ENCODE measurements at places on chromosomes 7 and 10.

GRCh38 chr7:100563809-100564400 is 9.8 kb downstream of the SAP25 start:
- peak; percentile 86 for DNase-seq

DNA sequence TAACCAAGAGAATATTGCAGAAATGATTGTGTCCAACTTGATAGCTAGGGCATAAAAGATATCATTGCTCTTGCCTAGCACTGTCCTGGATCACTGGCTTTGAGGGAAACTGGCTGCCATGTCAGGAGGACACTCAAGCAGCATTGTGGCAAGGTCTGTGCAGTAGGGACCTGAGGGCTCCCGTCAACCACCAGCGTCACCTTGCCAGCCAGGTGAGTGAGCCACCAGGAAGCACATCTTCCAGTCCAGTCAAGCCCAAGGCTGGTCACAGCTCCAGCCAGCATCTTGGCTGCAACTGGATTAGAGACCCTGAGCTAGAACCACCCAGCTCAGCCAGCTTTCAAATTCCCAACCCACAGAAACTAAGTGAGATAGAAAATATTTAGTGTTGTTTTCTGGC is 392.7 kb downstream of the CALN1 start:
- no peak for DNase-seq

DNA sequence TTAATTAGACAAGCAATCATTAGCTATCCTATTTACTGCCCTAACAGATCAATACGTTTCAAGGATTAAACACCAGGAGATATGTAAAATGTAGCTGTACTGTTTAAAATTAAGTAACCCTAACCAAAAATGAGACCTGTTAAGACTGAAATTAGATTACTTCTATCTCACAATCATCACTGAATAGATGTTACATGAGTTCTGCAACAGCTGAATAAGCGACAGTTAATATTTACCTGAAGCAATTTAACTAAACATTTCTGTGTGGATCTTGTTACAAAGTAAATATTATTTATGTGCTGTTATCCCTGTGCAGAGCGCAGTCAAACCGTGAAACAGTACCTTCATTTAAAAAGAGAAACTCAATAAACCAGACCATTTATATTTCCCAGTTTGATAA is 122.5 kb downstream of the RELN start:
- DNase-seq = no peak

DNA sequence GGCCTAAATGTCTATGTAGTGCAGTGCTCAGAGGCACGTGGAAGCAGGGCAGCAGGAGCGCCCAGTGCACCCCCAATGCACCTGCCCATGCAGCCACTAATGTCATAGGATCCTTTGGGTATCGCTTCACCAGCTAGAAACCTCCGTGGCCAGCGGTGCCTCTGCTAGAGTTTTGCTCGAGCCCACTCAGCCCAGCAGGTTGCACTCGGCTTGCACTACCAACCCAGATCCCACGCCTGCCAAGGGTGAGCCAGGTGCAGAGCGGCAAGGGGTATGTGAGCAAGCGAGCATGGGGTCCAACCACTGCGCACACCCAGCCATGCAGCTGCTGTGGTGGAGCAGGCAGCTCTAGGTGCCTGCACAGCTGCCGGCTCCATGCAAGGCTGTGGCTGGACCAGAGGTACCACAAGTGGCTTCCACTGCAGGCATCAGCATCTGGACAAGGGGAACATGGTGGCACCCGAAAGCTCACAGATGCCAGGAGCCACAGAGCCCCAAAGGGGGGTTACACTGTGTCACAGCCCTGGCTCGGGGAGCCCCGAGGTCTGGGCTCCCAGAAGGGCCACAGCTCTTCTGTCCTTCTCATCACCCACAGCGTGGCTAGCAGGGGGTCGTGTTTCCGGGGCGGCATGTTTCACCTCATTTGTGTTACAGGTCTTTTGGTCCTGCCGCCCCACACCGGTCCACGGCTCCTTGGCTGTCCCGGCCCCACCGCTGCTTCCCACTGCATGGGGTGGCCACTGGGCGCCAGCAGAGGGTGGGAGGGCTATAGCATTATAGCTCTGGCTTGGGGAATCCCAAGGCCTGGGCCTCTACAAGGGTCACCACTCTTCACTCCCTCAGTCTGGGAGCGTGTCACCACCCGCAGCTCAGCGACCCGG is 2.3 kb upstream of the NCAPG2 start:
- DNase-seq = no peak

DNA sequence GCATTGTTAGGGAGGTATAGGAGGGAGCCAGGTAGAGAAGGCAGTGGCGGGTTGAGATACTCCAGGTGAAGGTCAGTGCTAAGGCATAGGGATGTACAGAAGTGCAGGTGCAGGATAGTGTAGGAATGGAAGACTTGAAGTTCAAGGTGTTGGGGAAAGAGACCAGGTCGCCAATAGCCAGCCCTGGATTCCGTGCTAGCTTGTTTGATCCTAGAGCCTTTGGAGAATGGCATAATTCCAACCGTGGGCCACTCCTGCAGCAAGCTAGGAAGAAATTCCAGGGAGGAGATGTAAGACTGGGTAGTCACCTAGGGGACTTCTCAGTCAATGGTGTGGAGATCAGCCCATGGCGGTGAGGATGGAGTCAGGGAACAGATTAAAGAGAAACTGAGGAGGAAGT is 272.7 kb downstream of the RPS24 start:
- no peak for DNase-seq

DNA sequence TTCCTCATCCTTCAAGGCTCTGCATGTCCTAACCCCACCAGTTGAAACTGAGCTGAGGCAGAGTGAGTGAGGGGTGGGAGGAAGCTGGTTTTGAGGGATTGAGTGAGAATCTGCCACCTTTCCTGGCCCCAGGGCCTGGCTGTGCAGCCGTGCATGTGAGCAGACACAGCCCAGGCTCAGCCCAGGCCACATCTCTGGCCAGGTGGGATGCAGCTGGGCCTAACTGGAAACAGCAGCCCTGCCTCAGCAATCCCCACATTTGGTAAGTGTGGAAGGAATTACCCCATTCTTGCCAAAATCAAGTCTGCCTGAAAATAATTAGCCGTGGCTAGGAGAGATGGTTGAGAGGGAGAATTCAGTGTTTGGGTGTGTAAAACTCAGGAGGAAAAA is 116.6 kb downstream of the NEURL1 start:
- no peak for DNase-seq

- no peak for DNase-seq
Measured at GRCh38 chr7:50147951-50148808, 55.1 kb upstream of the ZPBP start.

GRCh38 chr10:5448333-5449001 is 36.1 kb downstream of the NET1 start:
- no peak for DNase-seq

GRCh38 chr7:154956427-154956826 is 46.5 kb downstream of the PAXIP1 start:
- no peak for DNase-seq

DNA sequence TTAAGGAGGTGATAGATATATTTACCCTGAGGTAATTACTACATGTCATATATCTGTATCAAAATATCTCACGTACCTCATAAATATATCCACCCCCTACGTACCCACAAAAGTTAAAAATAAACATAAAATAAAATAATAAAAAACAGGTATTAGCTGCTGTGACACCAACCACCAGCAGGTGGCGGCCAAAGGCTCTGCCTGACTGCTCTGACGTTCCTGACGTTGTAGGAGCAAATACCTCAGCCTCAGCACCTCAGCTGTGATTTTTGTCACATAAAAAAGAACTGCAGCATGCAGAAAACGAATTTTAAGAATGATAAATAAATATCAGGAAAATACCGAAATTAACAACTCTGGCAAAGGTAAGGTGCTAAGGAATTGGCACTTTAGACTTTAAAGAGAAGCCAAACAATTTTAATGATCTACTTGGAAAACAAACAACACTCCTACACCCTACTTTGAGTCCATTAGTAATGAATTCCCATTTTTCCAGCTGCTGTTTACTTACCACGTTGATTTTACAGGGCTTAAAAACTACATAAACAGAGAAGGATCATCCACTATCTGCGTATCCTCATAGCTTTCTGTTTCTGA is 125.4 kb upstream of the TARP start:
- peak; percentile 39 for DNase-seq

- DNase-seq = no peak
Measured at GRCh38 chr7:43192806-43193460, 80.5 kb downstream of the HECW1 start.

- DNase-seq = no peak
Measured at GRCh38 chr7:127873151-127873550, 158.1 kb downstream of the LRRC4 start.

- peak; percentile 44 for DNase-seq
Measured at GRCh38 chr7:50660040-50660829, 95.0 kb upstream of the DDC start.

DNA sequence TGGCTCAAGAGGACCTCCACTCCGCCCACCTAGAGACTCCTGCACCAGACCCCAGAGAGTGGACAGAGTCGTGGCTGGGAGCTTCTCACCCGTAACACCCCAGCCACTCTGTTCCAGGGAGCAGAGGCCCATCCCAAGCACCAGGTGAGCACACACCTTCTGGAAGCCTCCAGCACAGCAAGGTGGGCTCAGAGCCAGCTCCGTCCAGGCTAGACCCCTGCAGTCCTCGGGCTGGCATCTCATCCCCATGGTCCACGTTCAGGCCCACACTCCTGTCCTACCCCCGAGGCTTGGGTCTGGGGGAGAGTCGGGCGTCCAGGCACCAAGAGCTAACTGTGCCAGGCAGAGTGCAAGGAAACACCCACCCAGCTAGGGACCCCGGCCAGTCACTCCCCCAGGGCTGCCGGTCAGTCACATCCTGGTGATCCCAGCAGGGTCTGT is 13.2 kb downstream of the PDGFA start:
- no peak for DNase-seq

- no peak for DNase-seq
Measured at GRCh38 chr10:117936976-117937375, 109.8 kb downstream of the RAB11FIP2 start.

DNA sequence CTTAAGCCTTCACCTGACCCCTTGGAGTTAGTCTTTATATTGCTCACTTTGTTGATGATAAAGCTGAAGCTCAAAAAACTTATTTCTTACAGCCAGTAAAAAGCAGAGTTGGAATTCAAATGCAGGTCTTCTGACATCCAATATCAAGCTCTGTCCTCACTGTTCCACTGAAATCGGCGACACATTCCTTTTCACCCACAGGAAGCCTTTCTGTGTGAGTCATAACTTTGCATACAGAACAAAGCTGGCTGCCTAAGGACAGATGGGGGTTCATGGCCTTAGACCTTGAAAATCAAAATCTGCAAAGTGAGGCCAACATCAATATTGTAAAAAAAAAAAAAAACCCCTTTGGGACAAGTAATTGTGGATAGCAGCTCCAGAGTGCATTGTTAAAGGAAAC is 21.8 kb upstream of the AKR1B1 start:
- DNase-seq = no peak

DNA sequence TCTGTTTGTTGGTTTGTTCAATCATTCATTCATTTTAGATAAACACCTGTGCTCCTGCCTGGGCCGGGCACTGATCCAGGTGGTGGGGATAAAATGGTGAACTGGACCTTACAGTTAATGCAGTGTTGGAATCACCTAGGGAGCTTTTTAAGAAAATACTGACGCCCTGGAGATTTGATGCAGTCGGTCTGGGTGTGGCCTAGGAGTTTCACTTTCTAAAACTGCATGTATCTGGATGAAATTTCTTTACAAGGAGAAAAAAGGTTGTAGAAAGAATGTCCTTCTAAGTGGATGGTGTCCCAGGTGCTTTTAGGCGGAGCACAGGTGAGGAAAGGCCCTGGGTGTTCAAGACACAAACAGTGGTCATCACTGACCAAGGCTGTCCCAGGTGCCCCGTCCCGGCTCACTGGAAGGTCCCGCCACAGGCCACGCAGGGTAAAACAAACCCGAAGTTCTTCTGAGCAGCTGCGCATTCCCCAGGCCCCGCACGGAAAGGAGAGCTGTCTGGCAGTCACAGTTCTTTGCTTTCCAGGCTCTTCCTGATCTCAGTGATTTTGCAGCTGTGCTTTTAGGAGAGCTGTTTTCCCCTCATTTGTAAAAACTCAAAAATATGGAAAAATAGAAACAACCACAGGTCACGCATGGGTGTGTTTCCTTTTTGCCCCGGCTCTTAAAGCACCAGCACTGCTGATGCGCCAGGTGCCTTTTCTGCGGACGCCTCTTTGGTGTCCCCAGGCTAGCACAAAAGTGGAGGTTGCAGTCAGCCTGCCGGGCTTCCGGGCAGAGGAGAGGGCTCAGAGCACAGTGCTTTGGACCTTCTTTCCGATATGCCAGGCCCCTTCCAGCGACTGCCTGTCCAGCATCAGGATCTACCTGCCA is 161.9 kb downstream of the GRK5 start:
- no peak for DNase-seq

- DNase-seq = no peak
Measured at GRCh38 chr7:121278120-121279021, 50.4 kb upstream of the WNT16 start.

GRCh38 chr10:61529208-61529607 is 76.0 kb upstream of the TMEM26 start:
- no peak for DNase-seq

- no peak for DNase-seq
Measured at GRCh38 chr7:144118341-144118740, 4.6 kb upstream of the OR2A14 start.

DNA sequence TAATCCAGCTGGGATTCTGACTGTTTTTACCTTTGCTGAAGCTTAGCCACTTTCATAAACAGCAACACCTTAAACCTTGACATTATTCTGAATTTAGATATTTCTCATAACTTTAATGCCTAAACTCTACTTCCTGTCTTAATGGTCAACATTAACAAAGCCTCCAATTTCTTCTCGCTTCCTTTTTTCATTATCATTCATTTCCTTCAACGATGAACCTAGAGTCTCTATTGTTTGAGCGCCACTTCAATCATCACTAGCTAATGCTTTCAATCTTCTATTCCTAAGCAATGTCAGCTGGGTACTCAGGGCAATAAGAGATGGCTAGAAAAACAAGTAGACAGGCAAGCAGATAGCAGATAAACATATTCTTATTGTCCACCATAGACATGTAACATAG is 96.6 kb upstream of the TMEM196 start:
- no peak for DNase-seq

GRCh38 chr10:52313256-52313932 is 687 bp upstream of the DKK1 start:
- no peak for DNase-seq

DNA sequence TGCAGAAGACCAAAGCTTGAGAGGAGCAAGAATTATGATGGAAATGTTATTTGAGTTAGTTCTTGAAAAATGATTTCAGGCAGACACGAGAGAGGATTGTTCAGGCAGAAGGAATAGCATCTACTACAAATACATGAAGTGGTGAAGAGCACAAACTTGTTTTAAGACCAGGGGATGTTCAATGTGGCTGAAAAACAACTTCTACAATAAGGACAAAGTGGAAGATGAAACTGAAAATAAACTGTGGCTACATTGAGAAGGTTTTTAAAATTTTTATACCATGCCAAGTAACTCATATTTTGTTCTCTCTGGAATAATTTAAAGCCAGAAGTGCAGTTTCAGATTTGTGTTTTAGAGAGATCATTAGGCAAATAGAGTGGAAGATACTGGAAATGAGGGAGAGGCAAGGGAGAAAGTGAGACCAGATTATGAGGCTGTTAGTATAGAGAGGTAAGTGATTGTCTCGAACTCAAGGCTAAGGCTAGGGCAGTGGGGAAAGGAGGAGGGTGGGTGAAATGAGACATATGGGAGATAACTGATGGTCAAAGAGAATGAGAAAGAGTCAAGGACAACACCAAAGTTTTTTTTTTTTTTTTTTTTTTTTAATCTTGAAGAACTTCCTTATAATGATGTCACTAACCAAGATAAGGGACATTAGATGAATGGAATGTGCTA is 115.4 kb downstream of the MDFIC start:
- no peak for DNase-seq
